ENCODE measurements at places on chromosomes 2 and 18.
A peak's percentile ranks its signal among the peaks of the same experiment; 100 is the strongest.

- no peaks in the 10 kb centered on the region for H3K4me1 ChIP-seq
- H3K27ac ChIP-seq: peak overlapping the region; percentile 50
- no peak overlapping the region for H3K4me3 ChIP-seq
Observed at GRCh38 chr2:230408244-230408842, 7.7 kb upstream of the SP100 start.

DNA sequence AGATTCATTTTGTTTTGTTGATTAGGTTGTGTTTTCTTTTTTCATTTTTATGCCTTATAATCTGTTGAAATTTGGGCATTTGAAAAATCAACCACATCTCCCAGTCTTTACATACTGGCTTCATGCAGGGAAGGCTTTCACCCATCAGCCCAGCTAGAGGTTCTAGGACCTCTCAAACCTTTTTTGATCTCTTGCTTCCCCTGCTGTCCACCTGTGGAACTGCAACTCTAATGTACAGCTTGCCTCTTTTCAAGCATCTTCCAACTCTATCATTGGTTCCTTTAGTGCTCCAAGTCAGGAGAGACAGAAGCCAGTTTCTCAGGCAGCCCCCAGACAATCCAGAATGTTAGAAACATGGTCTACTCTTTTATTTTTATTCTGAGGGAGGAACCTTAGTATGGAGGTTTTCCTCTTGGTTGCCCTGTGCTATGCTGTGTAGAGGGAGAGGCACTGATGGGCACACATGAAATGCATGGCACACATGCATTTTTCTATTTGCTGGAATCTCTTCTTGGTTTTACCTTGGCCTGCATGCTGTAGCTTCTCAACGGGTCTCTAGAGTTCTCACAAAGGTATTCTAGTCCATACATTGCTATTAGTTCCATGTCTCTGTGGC lies 107.2 kb upstream of the L3MBTL4 start:
- peak; percentile 54 for DNase-seq
- no peaks in the 10 kb centered on the region for H3K36me3 ChIP-seq
- no peak overlapping the region for H3K4me3 ChIP-seq
- H3K27me3 ChIP-seq: no peaks in the 10 kb centered on the region
- H3K27ac ChIP-seq: no peak overlapping the region

GRCh38 chr2:214560176-214560575 lies 149.3 kb downstream of the VWC2L start:
- no peaks in the 10 kb centered on the region for H3K27me3 ChIP-seq
- DNase-seq: no peak
- no peak overlapping the region for H3K4me3 ChIP-seq
- H3K4me1 ChIP-seq: no peaks in the 10 kb centered on the region
- H3K27ac ChIP-seq: no peak overlapping the region

GRCh38 chr18:50578030-50578429 lies 18.1 kb downstream of the MAPK4 start:
- no peak for DNase-seq
- H3K36me3 ChIP-seq: no peaks in the 10 kb centered on the region
- no peaks in the 10 kb centered on the region for H3K27me3 ChIP-seq
- no peak overlapping the region for H3K4me3 ChIP-seq
- H3K27ac ChIP-seq: no peak overlapping the region

DNA sequence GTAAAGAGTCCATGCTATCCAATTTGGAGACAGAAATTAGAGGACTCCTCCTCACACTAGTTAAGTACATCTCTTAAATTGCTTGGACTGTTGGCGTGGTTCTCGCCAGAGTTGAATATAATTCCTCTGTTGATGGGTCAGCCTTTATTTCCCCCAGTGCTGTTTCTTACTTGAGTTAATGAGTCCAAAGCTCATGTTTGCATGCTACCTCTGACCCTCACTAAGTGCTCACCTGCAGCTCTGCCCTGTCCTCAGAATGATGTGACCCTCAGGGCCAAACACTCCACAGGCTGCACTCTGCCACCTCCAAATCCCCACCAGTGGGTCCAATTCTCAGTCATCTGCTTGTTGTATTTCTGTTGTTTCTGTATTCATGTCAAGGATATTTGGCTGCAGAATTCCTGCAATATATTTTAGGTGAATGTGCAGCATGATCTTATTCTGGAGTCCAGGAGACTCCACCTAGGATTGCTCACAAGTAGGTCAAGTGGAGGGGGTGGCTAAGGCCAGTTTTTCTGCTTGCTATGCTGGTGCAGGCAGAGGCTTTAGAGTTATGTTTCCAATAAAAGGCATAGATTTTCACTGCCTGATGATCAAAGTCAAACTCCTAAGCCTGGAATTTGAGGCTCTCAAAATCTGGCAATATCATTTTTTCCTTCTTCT lies 37.8 kb downstream of the RDH14 start:
- H3K4me1 ChIP-seq: no peaks in the 10 kb centered on the region
- no peaks in the 10 kb centered on the region for H3K36me3 ChIP-seq
- no peak for DNase-seq
- H3K4me3 ChIP-seq: no peak overlapping the region

All from breast epithelium (tissue), 4 donors.